Activated naive CD4-positive, alpha-beta T cell treated with anti-CD3 and anti-CD28 coated beads for 36 hours (primary cell): ENCODE measurements at places on chromosomes 3 and 15. TPM values are rescaled to one million over a fixed set of nuclear protein-coding genes. Genes with fewer than 3 reads are reported as not detected.

DNA sequence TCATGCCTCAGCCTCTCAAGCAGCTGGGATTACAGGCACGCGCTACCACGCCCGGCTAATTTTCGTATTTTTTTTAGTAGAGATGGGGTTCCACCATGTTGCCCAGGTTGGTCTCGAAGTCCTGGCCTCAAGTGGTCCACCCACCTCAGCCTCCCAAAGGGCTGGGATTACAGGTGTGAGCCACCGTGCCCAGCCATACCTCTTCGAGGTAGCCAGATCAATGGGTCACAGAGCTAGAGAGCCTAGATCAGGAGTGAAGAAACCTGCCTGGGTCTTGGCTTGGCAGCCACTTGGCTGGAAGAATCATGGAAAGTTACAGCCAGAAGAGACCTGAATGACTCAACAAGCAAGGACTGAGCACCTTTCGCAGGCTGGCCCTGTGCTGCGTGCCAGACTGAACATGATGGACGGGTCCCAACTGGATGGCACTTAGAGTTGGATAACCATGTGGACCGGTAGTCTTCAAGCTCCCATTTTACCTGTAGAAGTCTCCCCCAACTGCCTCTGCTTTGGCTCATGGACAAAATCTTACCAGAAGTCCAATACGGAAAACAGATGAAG, 29.7 kb downstream of the GNB5 start:
- H3K4me3 ChIP-seq: no peak overlapping the region
- H3K27ac ChIP-seq: no peak overlapping the region
- DNase-seq: no peak
- H3K36me3 ChIP-seq: peaks cover 9% of the 10 kb centered on the region

- peak overlapping the region; percentile 68 for H3K4me3 ChIP-seq
- no peaks in the 10 kb centered on the region for H3K27me3 ChIP-seq
- H3K4me1 ChIP-seq: peaks cover 38% of the 10 kb centered on the region
- H3K27ac ChIP-seq: peak overlapping the region; percentile 86
- H3K36me3 ChIP-seq: peaks cover 5% of the 10 kb centered on the region
These were observed 10.4 kb downstream of the PEAK1 start for GRCh38 chr15:77409259-77410156.

GRCh38 chr15:34437687-34438086, at the start of gene GOLGA8A:
TSS of gene GOLGA8A (minus strand) at chr15:34437808. CDS start at chr15:34389691, 48,117 bp downstream.
- peak; percentile 58 for DNase-seq
- H3K36me3 ChIP-seq: no peaks in the 10 kb centered on the region
- H3K4me1 ChIP-seq: peaks cover 2% of the 10 kb centered on the region
- peaks cover 4% of the 10 kb centered on the region for H3K27me3 ChIP-seq
- peak within 1 kb of the TSS; percentile 80 for H3K4me3 ChIP-seq

DNA sequence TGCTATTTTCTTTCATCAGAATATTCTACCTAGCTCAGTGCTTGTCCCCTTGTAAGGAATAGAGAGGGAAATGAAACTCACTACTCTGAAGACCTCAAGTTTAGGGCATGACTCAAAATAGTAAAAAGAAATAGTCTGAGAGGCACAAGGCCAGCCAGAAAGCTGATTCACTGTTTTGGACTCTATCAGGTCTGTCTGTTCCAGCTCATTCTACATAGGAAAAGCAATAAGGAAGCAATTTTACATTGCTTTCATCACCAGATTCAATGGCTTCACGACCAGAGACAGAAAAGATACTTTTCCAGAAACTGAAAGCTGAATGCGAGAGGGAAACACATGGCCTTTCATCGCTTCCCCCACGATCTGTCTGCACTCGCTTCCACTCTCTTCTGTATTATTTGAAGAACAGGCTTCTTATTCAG, 276.0 kb downstream of the GBE1 start:
- no peak overlapping the region for H3K4me3 ChIP-seq
- peaks cover 3% of the 10 kb centered on the region for H3K36me3 ChIP-seq
- no peaks in the 10 kb centered on the region for H3K4me1 ChIP-seq
- no peak for DNase-seq

GRCh38 chr15:68994981-68995761, 19.3 kb upstream of the NOX5 start:
- H3K4me3 ChIP-seq: no peak overlapping the region
- H3K36me3 ChIP-seq: no peaks in the 10 kb centered on the region
- no peak overlapping the region for H3K27ac ChIP-seq
- peaks cover 4% of the 10 kb centered on the region for H3K27me3 ChIP-seq
- H3K4me1 ChIP-seq: no peaks in the 10 kb centered on the region

GRCh38 chr3:61008998-61009380, 242.3 kb downstream of the FHIT start:
- DNase-seq: no peak
- no peaks in the 10 kb centered on the region for H3K36me3 ChIP-seq
- no peaks in the 10 kb centered on the region for H3K27me3 ChIP-seq
- peaks cover 8% of the 10 kb centered on the region for H3K4me1 ChIP-seq

GRCh38 chr15:68278595-68279405, 1.3 kb downstream of the FEM1B start:
- H3K27me3 ChIP-seq: no peaks in the 10 kb centered on the region
- H3K4me3 ChIP-seq: peak overlapping the region; percentile 97
- H3K27ac ChIP-seq: peak overlapping the region; percentile 97
- H3K4me1 ChIP-seq: peaks cover 48% of the 10 kb centered on the region
- H3K36me3 ChIP-seq: peaks cover 9% of the 10 kb centered on the region

DNA sequence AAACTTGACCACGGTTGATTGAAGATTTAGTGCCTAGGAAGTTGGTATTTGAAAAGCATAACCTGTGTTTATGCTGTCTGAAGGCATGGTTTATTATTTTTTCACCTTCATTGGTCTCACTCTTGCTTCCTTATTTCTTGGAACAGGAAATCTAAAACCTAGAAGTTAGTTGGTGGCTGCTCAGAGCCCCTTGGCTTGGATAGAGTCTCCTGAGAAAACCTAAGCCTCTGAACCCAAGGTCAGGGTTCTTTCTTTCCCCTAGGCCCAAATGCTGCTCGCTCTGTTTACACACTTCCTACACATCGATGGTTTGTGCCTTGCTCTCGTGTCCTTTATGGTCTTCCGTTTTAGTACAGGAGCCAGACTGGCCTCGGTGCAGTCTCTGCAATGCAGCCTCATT, 82.2 kb downstream of the TRAK1 start:
- H3K27ac ChIP-seq: no peak overlapping the region
- peaks cover 2% of the 10 kb centered on the region for H3K36me3 ChIP-seq
- H3K27me3 ChIP-seq: no peaks in the 10 kb centered on the region
- peaks cover 26% of the 10 kb centered on the region for H3K4me1 ChIP-seq
- no peak overlapping the region for H3K4me3 ChIP-seq
- DNase-seq: no peak

DNA sequence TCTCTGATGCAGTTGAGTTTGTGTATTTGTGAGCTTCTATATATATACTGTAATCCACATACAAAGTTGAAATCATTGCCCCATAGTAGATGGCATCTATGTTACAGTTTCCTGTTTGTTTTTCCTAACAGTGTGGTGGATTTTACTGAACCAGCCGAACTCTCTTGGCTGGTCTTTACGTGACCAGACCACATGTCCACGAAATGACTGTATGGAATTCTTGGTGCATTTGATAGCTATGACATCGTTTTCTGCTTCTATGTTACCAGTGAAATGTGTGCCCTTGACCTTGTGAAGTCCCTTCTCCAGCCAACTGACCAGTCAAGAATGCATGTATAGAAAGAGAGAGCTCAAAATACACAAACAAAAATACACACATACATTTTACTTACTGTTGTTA, 1.8 kb downstream of the KCNMB2 start:
- H3K27ac ChIP-seq: no peak overlapping the region
- H3K4me1 ChIP-seq: peaks cover 12% of the 10 kb centered on the region
- H3K36me3 ChIP-seq: no peaks in the 10 kb centered on the region

Gene TM6SF1
- 1.7 TPM for total RNA-seq

Gene CCDC54
- not detected for total RNA-seq
